ENCODE measurements at places on chromosomes 4 and X.

DNA sequence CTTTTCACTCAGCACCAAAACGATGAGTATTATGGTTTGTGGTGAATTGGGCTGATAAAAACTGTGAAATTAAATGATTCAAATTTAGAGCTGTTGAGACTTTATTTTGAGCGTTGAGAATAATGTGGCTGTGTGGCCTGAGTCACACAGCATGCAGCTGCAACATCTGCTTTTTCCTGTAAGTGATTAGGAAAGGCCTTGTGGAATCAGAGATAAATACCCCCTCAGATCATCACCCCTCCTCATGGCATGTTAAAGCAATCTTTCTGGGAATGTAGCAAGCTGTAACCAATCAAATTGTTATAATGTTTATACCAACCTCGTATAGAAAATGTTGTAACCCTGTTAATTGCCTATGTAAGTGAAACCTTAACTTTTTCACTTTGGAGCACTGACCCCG, 90.0 kb upstream of the GRPR start:
- DNase-seq, result no peak

- DNase-seq, result no peak
Measured at GRCh38 chrX:137031517-137032340, 2.1 kb downstream of the GPR101 start.

DNA sequence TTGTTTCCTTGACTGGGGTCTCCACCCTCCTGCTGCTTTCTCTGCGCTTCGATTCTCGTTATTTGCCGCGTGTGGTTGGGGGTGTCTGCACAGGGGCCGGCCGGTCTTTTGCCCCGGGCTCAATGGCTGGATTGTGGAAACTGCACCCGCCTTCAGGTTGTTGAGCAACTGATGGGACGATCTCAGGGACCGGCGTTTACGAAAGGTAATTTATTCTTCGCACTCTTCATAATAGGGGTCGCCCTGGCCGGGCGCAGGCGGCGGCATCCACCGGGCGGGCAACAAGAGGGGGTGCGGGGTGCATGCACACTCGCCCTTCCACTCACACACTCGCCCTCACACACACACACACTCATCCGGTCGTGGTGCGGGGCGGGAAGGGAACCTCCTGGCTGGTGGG, 1.4 kb downstream of the ADGRL3 start:
- DNase-seq, result no peak

DNA sequence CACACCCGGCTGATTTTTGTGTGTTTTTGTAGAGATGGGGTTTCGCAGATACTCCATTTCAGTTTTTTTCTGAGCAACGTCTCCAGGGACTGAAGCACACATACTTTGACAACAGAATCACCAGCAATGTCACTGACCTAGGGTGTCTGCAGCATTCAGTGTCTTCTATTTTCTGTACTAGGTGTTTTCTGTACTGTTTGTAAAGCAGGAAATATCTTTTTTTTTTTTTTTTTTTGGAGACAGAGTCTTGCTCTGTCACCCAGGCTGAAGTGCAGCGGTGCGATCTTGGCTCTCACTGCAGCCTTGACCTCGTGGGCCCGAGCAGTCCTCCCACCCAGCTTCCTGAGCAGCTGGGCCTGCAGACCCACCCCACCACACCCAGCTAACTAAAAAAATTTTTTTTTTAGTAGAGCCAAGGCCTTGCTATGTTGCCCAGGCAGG, 8.9 kb downstream of the ADD1 start:
- DNase-seq, result no peak

DNA sequence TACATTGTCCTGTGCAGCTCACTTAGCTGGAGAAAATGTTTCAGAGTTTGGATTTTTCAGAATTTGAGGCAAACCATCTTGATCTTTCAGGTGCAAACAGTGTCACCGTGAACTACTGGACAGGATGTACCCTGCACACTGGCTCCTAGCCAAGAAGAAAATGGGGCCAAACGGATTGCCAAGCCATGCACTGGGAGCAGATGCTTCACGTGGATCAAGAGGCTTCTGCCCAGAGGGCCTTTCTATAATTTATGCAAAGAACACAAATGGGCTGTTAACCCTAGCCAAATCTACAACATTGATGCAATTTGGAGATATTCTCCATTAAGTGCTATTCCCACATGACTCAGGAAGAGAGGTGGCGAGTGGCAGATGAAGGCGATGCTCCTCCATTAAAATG, 46.9 kb upstream of the ATP8A1 start:
- no peak for DNase-seq

DNA sequence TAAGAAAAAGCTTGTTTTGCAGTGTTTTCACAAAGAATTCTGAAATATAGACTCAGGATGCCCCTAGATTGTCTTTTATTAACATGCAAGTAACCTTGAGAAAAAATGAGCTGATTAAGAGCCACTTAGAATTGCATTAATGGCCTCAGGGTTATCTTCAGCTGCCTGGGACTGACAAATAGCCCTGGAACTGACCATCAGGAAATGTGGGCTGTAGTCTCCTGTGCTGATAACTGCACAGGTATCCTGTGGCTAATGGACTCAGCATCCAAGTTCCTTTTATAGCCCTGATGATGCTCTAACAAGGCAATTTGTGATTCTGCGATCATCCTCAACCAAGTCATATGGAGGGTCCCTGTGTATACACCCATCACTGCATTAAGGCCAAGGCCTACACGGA, 17.0 kb downstream of the CA5B start:
- DNase-seq, result no peak

DNA sequence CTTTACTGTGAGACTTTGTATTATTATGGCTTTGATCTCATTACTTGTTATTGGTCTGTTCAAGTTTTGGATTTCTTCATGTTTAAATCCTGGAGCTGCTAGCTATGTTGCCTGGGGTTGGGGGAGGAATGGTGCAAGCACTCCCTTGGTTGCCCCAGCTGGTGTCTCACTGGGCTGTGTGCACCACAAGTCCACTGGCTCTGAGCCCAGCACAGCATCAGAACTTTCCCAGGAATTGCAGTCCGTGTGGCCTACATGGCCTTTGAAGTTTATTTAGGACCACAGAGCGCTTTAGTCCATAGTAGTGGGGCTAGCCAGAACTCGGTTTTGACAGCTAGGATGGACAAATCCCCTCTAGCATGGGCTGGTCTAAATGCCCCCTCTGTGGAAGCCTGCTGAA, 278.8 kb upstream of the RPS6KA3 start:
- no peak for DNase-seq
